ENCODE measurements at places on chromosomes 6 and 20. TPM values are rescaled to one million over a fixed set of nuclear protein-coding genes. Genes with fewer than 3 reads are reported as not detected.

DNA sequence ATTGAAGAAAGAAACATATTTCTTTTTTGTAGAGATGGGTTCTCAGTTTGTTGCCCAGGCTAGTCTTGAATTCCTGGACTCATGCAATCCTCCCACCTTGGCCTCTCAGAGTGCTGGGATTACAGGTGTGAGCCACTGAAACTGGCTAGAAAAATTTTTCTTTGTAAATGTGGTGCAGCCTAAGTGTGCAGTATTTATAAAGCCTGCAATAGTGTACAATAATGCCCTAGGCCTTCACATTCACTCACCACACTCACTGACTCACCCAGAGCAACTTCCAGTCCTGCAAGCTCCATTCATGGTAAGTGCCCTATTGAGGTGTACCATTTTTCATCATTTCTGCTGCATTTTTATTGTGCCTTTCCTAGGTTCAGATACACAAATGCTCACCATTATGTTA lies 31.4 kb downstream of the NHSL1 start:
- DNase-seq, result no peak

GRCh38 chr6:44071670-44072451 lies 55.4 kb downstream of the MRPL14 start:
- DNase-seq, result peak; percentile 93

Gene EDN3
- total RNA-seq, result not detected

Gene IL17F
- total RNA-seq, result not detected

Gene CASS4
- under 0.01 TPM for total RNA-seq

GRCh38 chr6:34146021-34146782 lies at the start of gene GRM4:
TSS of gene GRM4 (minus strand) at chr6:34146087. CDS start at chr6:34133496, 12,591 bp downstream.
- no peak for DNase-seq

Gene BPIFB3
- not detected for total RNA-seq

Gene CST3
- 88.5 TPM for total RNA-seq

- DNase-seq, result no peak
Observed at GRCh38 chr6:162572240-162572639, 155.3 kb downstream of the PRKN start.

DNA sequence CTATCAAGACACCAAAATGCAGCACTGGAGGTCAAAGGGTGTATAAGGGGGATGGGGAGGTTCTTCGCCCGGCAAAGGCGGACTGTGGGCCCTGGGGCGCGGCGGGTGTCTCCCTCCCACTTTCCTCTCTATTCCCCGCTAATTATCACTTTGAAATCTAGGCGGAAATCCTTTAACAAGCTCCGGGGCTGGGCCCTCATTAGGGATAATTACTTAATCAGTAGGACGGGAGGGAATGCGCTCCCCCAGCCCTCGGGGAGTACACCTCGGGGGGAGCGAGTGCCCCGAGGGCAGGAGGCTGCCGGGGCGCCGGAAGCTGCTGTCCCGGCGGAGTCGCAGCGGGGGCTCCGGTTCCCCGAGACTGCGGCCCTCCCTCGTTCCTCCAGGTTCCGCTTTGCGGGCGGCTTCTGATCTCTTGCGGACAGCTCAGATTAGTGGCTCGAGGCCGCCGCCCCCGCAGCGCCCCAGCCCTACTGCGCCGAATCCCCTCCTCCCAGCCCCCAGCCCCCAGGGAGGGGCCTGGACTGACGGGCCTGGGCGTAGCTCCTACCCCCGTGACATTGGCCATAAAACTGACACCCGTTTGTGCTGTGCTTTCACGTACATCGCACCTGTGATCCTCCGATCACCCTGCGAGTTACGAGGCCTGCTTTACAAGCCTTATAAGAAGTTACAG lies 14.7 kb downstream of the MUCL3 start:
- DNase-seq, result peak; percentile 19

DNA sequence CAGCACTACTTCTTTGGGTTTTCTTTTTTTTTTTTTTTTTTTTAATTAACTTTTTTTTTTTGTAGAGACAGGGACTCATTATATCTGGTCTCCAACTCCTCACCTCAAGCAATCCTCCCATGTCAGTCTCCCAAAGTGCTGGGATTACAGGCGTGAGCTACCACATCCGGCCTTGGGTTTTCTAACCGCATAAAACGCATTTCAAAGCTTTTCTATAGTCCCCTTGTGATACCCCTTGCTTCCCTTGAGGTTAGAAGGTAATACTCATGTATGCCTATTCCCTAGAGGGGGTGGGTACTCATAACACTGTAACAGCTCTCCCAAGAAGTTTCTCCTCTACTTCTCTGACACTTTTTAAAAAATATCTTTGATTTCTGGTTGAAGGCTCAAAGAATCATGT lies 23.9 kb upstream of the ASCC3 start:
- DNase-seq, result no peak

DNA sequence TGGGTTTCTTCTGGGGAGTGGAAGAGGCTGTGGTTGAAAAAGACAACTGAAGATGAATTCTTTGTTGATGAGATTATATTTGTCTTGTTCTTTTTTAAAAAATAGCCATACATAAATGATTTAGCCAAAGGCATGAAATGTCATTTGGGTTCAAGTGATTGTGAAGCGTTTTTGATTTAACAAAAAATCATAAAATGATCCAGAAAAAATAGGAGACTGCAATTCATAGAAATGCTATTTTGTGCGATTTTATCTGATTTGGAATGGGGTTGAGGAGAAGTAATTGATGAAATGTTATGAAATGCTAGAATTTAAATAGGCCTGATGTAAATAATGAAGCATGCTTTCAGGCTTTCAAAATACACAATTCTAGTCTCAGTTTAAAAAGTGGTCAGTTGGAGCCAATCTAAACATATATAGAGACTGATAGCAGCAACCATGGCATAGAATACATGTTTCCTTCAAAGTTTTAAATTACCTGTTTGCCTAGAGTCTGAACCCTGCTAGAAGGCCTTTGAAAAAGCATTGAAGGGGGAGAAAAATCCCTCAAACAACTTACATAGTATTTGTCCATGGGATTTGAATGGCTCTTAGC lies 21.8 kb downstream of the PFDN4 start:
- DNase-seq, result no peak

Gene ANKEF1
- total RNA-seq, result 0.65 TPM

DNA sequence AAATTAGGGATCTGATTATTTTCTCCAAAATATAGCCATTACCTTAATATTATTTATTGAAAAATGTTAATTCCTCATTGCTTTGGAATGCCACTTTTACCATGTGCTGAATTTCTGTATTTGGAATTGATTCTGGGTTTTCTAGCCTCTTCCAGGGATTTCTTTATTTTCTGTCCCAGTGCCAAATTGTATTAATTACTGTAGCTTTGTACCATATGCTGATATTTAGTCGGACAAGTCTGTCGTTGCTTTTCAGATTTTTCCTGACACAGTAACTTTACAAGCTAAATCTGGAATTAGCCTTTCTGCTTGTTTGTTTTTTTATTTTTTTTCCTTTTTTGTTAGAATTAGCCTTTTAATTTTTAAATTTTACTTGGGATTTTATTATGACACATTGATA lies 10.9 kb upstream of the TMEM14B start:
- no peak for DNase-seq

- no peak for DNase-seq
Observed at GRCh38 chr6:160095146-160095845, 26.3 kb upstream of the SLC22A1 start.

DNA sequence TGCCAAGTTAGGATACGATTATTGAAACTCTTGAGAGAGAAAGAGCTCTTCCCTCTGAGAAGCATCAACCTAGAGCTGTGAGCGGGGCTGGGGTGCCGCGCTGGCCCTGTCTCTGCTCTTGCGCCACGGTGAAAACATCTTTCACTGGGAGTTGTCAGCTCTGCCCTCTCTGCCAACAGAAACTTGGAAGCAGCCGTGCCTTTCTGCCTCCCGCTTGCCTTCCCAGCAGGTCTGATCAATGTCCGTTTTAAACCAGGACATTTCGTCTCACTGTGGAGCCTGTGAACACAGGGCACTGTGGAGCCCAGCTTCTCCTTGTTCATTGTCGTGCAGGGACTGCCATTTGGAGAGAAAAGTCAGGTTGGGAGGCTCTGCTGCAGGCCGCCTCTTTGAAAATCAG lies 249.2 kb upstream of the PMEPA1 start:
- DNase-seq, result no peak

- peak; percentile 59 for DNase-seq
Observed at GRCh38 chr6:13573669-13574110, 711 bp upstream of the SIRT5 start.

Gene PDRG1
- 4.6 TPM for total RNA-seq

GRCh38 chr6:170150590-170150945 lies 140.3 kb downstream of the DLL1 start:
- DNase-seq, result no peak

All from lung microvascular endothelial cell (primary cell).